Cerebellum (tissue), 4 donors: ENCODE measurements at places on chromosomes 3 and 15. TPM values are rescaled to one million over a fixed set of nuclear protein-coding genes. Genes with fewer than 3 reads are reported as not detected.

DNA sequence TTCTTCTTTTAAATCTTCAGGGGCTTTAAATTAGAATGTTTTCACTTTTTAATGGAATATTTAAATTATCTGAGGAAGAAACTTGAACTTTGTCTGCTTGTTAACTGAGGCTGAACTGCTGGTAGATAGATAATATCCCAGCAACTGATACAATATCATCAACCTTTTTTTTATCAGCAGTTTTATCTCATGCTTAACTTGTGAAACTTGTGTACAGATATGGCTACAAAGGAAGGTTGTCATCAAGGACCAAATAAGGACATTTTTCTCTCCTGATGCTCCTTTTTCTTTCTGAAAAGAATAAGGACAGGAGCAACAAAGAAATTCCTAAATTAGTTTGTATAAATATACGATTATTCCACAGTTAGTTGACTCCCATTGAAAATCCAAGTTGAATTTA, 66.4 kb upstream of the KBTBD8 start:
- no peak for DNase-seq

Gene DNAJC13
- total RNA-seq: 78.2 TPM

GRCh38 chr3:61925721-61926120, 364.4 kb downstream of the PTPRG start:
- no peak for DNase-seq

GRCh38 chr3:44416031-44417030, 61.1 kb downstream of the ZNF445 start:
- DNase-seq: no peak

DNA sequence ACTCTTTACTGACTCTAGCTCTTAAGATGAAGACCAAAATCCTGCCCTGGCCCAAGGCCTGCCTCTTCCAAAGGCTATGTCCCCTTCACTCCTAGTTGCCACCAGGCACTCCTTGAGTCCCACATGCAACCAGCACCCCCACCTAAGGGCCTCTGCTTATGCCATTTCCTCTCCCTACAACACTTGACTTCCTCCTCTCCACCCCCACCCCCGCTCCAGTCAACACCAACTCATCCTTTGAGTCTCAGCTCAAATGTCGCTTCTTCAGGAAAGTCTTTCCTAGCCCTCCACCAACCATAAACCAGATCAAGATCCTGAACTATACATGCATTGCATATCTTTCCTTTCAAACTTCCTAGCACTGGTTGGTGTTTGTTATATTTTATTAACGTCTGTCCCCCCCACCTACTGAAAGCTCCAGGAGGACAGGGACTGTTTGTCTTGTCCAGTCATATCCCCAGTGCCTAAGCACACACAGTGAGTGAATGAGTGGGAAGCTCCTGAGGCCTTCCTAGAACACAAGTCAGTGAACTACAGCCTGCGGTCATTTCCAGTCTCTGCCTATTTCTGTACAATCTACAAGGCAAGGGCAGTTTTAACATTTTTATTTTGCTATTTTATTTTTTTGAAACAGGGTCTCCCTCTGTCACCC, 7.3 kb downstream of the TBC1D2B start:
- no peak for DNase-seq

- no peak for DNase-seq
Measured at GRCh38 chr15:53675832-53676231, 83.6 kb downstream of the WDR72 start.

GRCh38 chr3:171213907-171214306, 187.4 kb upstream of the SLC2A2 start:
- DNase-seq: no peak

GRCh38 chr15:57319226-57319918, 56.9 kb upstream of the CGNL1 start:
- no peak for DNase-seq

DNA sequence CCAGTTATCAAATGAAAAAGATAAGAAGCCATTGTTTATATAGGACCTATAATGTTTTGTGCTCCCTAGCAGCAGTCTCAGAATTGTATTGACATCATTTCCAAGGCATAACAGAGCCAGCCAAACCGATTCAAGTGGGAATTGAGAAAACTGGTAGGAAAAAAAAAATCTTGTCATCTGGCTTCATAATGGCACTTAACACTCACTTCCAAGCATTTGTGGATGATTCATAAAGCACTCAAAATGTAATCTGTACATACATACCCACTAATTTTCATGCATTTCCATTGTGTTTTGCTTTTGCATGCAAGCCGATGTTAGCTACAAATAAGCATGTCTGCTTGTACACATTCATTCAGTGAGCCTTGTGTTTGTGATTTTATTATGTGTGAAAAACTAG, 18.6 kb upstream of the TRPC1 start:
- DNase-seq: no peak

DNA sequence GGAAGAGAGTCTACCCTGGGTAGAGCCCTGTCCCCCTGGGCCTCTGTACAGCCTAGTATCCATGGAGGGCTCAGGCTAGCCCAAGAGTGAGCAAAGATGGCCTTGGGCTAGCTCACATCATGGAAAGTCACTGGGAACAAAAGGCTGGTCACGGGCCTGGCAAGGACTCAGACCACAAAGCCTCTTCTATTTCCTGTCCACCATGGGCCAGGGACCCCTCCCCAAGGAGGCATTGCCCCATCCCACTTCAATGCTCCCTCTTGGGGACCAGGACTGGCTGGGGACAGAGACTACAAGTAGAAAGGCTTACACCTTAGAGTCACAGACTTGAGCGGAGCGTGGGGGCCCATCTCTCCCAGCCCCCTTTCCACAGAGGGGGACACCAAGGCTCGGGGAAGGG, 16.9 kb downstream of the DUSP7 start:
- DNase-seq: no peak

- DNase-seq: no peak
Measured at GRCh38 chr15:52498706-52499105, 30.0 kb downstream of the MYO5A start.
